ENCODE measurements at places on chromosomes 7 and 10. TPM values are rescaled to one million over a fixed set of nuclear protein-coding genes. Genes with fewer than 3 reads are reported as not detected.

MEIG1 gene
- not detected for total RNA-seq

CUBN gene
- 0.12 TPM for total RNA-seq

ITPRID1 gene
- total RNA-seq: 0.28 TPM

CALD1 gene
- 46.1 TPM for total RNA-seq

NKX2-3 gene
- total RNA-seq: 0.12 TPM

CFAP43 gene
- total RNA-seq: not detected

CYP2C19 gene
- total RNA-seq: 1.4 TPM

CDH23 gene
- total RNA-seq: 1.3 TPM

TOMM7 gene
- 253 TPM for total RNA-seq

ASZ1 gene
- total RNA-seq: not detected

RBP3 gene
- not detected for total RNA-seq

CPA2 gene
- total RNA-seq: not detected

ARL3 gene
- total RNA-seq: 3.3 TPM

TAS2R5 gene
- 1.0 TPM for total RNA-seq

ABCC2 gene
- total RNA-seq: 0.36 TPM

Data from esophagus mucosa (tissue), 1 donor.